ENCODE measurements at places on chromosomes 5 and 9.

- DNase-seq: no peak
Measured at GRCh38 chr5:132083071-132083678, 9.6 kb downstream of the CSF2 start.

DNA sequence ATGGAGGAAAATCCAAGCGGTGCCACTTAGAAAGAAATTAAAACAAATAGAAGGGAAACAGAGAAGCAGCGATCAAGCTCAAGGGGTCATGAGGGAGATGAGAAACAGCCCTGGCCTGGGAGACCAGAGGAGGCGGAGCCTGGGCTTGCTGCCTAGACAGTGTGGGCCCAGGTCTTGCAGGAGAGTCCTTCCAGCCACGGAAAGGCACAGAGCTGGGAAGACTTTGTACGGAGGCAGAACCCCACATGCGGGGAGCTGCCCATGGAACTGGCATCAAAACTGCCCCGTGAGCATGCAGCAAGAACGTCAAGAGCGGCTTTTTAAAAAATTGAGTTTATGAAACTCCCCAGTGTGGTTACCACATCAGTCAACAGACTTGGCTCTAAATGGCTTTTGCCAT lies 119.4 kb downstream of the IRX1 start:
- no peak for DNase-seq

- no peak for DNase-seq
Measured at GRCh38 chr9:7976856-7977255, 177.3 kb upstream of the DMAC1 start.

DNA sequence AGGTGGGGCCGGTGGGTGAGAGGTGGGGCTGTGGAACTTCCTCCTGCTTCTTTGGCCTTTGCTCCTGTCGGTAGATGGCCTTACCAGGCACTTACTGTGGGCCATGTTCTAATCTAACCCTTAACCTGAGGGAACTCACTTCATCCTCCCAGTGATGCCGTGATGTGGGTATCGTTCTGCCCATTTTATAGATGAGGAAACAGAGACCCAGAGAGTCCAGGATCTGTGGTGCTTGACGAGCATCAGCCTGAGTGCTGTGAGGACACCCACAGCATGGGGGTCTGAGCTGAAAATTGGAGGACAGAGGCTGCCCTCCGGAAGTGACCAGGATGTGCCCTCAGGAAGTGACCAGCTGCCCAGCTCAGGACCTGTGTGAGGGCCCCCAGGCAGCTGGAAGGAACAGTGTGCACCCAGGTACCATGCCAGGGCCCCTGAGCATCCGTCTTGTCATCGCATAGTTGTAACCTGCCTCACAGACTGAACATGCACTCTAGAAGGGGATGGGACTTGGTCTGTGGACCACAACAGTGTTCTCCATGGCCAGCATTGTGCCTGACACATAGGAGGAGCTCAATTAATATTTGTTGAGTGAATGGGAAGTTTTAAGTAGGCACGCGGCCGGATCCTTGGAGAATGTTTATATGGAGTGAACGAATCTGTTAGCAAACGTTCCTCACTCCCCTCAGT lies 8.5 kb downstream of the NEK6 start:
- no peak for DNase-seq

DNA sequence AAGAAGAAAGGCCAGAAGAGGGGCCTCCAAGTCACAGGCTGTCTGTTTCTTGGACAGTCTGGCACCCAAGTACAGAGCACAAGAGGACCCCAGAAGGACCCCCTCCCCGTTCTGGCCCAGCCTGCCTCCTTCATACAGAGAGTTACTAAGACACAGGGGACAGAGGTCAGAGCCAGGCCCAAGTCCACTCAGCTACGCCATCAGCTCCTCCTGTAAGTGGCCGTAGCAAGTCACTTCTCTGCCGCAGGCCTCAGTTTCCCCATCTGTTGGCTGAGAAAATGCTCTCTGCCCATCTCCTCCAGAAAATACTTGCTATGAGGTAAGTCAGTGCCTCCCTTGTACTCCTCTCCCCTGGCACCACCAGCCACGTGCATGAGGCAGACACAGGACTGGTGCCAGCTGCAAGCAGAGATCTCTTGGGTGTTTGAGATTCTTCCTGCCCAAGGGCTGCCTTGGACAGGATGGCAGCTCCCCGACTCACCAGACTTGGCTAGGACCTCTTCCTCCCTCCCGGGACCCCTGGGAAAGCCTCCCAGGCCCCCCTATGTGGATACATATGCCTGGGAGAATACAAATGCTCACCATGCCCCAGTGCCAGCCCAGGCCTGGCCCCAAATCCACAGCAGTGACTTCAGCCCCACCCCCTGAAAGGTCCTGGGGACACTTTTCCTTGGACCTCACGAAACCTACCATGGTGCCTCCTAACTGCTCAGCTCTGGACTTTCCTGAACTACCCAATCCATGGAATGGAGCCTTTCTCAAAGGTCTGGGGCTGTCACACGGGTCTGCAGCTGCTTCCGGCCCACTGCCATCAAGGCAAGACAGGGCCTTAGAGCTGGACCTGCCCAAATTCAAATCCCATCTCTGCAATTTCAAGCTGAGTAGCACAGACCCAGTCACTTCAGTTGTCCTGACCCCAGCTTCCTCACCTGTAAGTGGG lies 5.1 kb downstream of the EEIG1 start:
- DNase-seq: no peak

DNA sequence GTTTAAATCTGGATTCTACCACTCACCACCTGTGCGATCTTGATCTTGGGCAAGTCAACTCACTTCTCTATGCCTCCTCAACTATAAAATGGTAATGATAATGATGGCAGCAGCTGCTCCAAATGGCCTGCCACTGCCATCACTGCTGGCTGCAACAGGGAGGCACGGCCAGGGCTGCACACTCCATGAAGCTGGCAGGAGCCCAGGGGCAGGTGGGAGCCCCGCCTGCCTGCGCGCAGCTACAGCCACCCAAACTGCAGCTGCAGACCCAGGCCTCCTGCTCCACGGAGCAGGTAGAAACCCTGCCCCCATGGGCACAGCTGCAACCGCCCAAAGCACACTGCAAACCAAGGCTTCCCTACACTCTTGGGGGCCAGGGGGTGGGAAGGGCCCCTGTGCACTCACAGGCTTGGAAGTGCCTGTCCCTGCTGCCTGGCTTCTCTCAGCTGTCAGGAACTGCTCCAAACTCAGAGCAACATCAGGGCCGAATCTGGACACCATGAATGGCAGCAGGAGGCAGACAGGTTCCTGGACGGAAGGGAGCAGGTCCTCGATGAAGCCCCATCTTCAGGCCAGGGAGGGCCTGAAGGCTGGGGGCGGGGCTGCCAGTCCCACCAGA lies 57.6 kb downstream of the PRELID2 start:
- DNase-seq: no peak

GRCh38 chr5:170628691-170629565 lies 125.1 kb downstream of the KCNIP1 start:
- no peak for DNase-seq

- no peak for DNase-seq
Measured at GRCh38 chr9:111400564-111400898, 70.5 kb upstream of the OR2K2 start.

DNA sequence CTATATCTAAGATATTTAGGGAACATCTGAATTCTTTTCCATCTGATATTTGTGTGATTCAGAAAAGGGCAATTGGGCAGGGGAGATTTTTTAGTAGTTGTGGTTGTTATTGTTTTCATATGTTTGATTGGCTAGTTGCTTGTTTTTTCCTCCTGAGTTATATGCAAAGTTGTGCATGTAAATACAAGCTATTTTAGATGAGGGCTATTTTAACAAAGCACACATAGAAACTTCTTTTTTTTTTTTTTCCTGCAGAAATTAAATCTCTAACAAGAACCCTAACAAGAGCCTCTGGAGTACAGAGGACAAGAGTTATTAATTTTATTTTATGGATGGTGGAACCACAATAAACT lies 559.1 kb downstream of the CETN3 start:
- no peak for DNase-seq

- no peak for DNase-seq
Measured at GRCh38 chr5:178327931-178328711, 95.5 kb upstream of the PHYKPL start.

- DNase-seq: no peak
Measured at GRCh38 chr5:132147663-132148062, 74.1 kb downstream of the CSF2 start.

- DNase-seq: no peak
Measured at GRCh38 chr9:37707748-37708147, 45.9 kb upstream of the TRMT10B start.

DNA sequence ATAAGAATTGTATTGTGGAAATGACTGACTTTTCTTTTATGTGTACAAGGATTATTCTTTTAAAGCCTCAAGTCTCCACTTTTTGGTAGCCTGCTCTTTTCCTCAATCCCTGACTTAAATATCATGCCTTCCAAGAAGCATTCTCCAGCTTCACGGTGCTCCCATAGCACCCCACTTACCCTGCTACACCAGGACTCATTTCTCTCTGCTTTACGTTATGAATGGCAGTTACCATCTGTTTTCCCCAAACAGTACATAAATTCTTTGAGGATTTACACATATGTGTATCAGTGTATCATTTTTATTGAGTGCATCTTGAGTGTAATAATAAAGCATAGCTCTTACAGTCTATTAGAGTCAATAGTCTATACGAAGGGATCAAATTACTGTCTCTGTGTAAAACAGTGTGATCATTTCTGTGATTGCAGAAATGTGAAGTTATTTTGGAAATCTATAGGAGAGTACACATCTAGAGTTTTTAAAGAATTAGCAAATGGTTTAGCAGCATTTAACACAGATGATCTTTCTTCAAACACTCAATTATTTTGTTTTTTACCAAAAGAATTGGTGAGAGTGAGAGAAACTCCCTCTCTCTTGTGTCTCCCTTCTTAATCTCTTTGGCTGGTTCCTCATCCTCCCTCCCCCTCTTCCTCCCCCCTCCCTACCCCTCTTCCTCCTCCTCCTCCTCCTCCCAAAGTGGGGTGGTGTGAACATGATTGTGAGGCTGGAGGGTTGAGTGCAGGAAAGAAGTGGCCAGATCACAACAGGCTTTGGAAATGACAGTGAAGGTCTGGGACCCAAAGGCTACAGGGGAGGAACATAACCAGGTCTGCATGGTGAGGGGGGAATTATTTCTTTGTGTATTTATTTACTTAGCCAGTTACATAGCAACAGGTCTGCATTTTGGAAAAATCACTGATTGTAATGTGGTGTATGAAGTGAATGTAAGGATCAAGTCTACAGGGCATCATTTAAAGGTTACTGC lies 27.6 kb upstream of the ECM2 start:
- no peak for DNase-seq

DNA sequence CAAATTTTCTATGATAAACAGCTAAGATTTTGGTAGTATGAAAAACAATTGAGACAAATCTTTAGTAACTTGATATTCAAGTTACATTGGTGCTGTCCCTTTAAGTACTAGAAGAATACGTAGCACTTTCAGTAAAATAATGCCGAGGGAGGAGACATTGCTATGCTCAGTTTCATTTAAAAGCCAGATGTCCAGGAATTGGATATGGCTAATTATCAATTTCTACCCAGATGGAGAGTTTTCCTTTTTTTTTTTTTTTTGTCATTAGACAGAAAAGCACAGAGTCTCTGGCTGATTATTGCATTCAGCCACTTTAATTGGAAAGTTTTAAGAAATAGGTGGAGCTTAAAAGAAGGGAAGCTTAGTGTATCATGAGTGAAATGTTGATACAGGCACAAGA lies 40.4 kb upstream of the APC start:
- DNase-seq: no peak

- no peak for DNase-seq
Measured at GRCh38 chr9:135715056-135715595, 13.1 kb downstream of the KCNT1 start.

GRCh38 chr5:32355686-32356085 lies 42.9 kb upstream of the MTMR12 start:
- DNase-seq: no peak

- no peak for DNase-seq
Measured at GRCh38 chr5:41876678-41877077, 6.5 kb upstream of the OXCT1 start.

DNA sequence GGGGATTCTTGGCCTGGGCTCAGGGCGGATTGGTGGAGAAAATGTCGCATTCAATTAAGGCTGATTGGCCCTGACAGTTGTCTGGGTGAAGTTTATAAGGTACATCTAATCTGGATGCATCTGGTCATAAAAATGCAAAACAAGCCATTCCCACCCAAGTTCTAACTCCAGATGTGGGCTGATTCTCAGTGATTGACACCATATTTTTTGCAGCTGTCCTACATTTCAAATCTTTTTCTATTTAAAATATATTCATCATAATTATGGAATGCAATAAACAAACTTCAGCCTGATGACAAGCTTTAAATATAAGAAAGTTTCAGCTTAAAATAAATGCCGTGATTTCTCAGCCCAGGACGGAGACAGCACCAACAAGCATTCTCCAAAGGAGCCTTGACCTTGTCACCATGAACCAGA lies 146.4 kb upstream of the SMIM23 start:
- DNase-seq: no peak

- DNase-seq: no peak
Measured at GRCh38 chr5:102048940-102049339, 247.1 kb downstream of the SLCO4C1 start.

DNA sequence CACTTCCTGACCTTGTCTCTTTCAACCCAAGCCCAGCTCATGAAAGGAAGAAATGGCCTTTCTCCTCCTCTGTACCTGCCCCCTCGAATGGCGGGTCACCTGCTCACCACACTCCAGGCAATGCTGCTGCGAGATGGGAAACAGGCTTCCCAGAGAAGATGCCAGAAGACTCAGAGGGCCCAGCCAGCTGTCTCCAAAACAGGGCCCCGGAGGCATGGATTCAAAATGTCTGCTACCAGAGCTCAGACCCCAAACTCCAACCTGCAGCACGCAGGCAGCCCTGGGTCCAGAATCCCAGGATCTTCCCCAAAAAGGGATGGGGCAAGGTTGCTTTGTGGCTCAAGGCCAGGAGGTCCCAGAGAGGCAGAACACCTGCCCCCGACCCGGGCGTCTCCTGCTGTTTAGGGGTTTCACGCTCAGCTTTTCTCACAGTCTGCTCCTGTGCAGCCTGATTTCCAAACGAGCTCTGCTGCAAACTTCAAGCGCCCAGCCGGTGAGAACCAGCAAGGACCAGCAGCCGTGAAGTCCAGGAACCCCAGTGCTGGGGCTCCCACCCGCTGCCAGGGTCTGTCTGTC lies 42.5 kb downstream of the VAV2 start:
- DNase-seq: no peak

GRCh38 chr5:153276151-153276550 lies 214.3 kb upstream of the GRIA1 start:
- DNase-seq: no peak

DNA sequence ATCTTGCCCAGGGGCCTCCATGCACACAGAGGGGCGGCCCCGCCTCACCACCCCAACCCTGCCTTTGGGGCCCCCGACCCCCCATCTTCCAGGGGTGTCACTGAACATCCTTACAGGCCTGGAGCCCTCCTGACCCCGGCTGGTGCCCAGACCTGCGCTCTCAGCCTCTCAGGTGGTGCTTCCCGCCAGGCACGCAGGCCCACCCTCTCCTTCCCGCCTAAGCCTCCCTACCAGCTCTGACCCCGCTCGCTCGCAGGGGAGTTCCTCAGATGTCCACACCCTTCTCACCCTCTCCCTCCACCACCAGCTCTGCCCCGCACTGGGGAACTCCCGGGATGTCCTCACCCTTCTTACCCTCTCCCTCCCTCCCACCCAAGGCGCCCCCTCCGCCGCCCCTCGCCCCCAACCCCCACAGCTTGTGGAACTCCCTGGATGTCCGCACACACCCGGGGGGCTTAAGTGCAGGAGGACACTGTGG lies 12.3 kb upstream of the QRFP start:
- no peak for DNase-seq

GRCh38 chr5:104385906-104386305 lies 823.3 kb upstream of the NUDT12 start:
- DNase-seq: no peak

All from activated T-cell treated with anti-CD3 and anti-CD28 coated beads for 1 hour (primary cell).